ENCODE measurements at places on chromosomes 5 and 9.

DNA sequence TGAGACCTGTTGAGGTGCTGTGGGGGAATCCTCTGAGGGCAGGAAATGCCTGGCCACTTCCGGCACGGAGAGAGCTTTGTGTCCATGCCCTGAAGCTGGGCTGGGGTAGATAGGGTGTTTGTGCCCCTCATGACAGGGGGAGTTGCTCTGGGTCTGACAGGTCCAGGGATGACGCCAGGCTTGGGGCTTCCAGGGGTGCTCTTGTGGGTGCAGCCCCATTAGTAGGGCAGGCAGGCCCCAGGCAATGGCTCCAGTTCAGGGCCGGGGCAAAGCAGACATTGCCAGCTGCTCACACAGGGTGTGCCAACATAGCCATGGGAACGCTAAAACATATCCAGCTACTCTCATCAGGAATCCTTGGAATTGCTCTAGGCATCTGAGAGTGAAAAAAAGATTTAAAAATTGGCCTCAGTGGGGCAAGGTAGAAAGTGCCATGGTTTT, 21.1 kb downstream of the PITX1 start:
- DNase-seq: no peak

DNA sequence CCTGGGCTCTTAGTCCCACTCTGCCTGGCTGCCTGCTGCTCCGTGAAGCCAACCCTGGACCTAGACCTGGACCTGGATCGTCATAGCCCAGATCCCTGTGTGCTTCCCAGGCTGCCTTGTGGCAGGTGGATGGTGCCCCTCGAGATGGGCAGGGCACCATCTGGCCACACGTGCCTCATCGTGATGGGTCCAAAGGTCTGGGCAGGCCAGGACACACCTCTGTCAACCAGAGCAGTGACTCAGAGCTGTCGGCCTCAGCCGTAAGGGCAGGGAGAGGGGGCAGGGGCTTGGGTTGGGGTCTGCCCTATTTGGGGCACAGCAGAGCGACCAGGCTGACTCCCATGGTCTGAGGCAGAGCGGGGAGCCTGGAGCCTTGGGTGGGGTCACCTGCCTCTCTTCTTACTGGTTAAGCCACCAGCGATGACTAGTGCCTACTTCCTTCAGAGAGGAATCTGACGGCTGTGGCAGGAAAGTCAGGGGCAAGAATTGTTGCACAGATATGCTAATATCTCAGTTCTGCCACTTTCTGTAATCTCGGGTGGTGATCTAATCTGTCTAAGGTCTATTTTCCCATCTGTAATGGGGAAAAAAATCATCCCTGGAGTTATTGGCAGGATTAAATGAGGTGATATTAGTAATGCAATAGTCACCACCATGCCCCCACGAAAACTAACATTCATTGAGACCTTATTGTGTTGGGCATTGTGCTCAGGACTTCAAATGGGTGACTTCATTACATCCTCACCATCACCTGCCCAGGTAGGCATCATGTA, 3.2 kb upstream of the CDHR2 start:
- no peak for DNase-seq

GRCh38 chr5:170414786-170415185, 25.6 kb upstream of the KCNMB1 start:
- DNase-seq: no peak

DNA sequence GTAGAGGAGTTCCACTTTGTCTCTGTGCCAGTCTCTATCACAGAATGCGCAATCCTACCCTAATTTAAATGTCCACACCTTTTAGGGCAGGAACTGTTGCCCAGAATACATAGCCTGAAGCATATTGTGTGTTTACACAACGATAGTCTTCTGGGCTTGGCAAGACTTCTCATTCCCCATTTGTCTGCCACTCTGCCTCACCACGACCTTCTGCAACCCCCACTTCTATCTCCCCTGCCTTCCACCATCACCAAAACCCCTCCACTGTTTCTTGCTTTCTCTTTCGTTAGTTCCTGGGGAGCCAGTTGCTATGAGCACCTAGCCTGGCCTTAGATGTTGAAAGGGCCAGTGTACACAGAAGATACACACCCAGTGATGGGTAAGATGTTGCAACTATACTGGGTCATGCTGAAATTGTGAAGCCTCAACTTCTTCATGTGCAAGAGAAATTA, 883 bp upstream of the RNF145 start:
- DNase-seq: peak; percentile 8

GRCh38 chr5:126339215-126339805, 83.9 kb upstream of the GRAMD2B start:
- peak; percentile 19 for DNase-seq

- no peak for DNase-seq
Observed at GRCh38 chr5:122515709-122516431, 203.8 kb downstream of the SNCAIP start.

DNA sequence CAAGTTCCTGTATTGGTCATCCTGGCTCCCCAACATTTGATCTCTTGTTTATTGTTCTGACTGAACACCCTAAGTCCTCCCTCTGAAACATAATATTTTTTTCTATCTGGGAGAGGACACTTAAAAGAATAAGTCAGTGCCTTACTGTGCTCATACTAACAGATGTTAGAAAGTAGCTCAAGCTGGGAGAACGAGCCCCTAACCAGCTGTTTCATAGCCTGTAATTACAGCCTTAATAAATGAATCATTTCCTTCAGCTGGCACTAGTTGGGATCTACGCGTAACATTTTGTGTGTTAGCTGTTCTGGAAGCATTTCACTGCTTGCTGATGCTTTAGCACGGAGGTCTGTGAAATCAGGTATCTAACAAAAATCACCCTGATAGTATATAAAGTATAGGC, 345.9 kb upstream of the RIOK2 start:
- no peak for DNase-seq

GRCh38 chr9:2497666-2498400, 123.8 kb upstream of the VLDLR start:
- DNase-seq: no peak

DNA sequence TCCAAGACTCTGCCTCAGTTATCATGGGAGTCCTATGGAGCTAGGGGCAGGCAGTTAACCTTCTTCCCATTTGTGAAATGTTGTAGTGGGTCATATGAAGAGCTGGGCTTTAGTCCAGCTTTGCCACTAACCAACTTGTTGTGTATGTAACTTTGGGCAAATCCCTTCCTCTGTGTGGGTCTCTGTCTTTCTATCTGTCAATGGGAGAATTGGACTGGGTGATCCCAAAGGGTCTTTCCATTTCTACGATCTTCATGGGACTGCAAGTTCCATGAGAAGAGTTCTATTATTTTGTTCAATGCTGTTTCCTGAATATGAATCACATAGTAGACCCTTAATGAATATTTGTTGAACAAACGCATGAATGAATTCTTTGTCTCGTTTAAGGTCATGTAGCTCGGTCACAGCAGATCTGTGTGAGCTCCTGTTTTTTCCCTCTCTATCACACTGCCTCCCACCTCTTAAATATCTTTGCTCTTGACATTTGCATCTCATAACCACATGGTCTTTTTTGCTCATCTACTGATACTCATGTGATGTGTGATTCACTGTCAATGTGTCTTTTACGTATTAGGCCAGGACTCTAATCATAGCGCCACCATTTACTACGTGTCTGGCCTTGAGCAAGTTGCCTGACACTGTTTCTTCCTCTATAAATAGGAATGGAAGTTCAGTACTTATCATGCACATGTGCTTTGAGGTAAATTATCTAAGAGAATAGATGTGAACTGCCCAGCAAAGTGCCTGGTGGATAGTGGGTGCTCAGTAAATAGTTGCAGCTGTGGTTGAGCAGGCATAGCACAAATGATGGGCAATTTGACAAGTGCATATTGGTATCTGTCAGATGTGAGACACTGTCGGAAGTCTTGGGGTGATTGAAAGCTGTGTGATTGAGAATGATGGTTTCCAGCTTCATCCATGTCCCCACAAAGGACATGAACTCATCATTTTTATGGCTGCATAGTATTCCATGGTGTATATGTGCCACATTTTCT, 37.4 kb downstream of the PTTG1 start:
- no peak for DNase-seq

DNA sequence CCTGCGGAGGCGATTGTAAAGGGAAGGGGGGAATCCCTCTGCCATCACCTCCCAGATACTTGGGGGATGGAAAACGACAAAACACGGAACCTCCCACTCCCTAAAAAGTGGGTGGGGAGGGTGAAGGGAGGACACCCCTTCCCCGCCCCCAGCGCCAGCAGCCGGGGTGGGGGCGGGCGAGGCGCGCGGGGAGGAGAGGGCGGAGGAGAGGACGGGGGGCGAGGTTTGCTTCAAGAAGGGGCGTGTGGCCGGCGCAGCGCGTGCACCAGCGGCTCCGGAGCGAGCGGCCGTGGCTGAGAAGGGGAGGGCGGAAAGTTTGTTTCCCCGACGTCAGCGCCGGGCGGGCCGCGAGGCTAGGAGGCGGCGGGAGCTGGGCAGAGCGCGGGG, at the start of gene PRRX2:
Gene PRRX2, plus strand, starts transcription at position 259 of the 387 bp plus-strand sequence. CDS start 221 bp downstream, outside the sequence.
- peak; percentile 72 for DNase-seq

GRCh38 chr5:155629597-155629996, 616.0 kb downstream of the KIF4B start:
- no peak for DNase-seq

GRCh38 chr9:134065612-134066419, 2.0 kb downstream of the BRD3 start:
- DNase-seq: peak; percentile 76

GRCh38 chr5:10501554-10502075, 59.9 kb downstream of the ROPN1L start:
- no peak for DNase-seq

All from activated naive CD8-positive, alpha-beta T cell treated with anti-CD3 and anti-CD28 coated beads for 36 hours (primary cell).